ENCODE measurements at places on chromosomes 2 and 18.
A peak's percentile ranks its signal among the peaks of the same experiment; 100 is the strongest.

DNA sequence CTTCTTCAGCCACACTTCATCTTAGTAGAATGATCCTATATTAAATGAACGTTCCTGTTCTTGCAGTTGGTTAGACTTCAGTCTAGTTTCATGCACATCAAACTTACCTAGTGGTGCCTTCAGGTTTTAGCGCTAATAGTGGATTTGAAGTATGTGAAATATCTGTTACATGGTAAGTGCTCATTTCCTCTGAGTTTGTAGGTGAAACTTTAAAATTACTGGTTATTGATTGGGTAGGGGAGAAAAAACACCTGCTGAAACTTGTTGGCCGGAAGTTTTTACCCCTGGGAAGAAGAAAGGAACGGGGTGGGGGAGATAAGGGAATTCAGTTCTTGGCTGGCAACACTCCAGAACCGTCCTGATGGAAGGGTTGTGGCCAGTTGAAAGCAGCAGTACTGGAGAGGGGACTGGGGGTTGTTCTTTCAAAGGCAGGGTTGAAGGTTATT lies 112.8 kb downstream of the SPTBN1 start:
- no peak for DNase-seq

- DNase-seq = no peak
These were observed 11.2 kb downstream of the STK25 start for GRCh38 chr2:241496904-241497877.

DNA sequence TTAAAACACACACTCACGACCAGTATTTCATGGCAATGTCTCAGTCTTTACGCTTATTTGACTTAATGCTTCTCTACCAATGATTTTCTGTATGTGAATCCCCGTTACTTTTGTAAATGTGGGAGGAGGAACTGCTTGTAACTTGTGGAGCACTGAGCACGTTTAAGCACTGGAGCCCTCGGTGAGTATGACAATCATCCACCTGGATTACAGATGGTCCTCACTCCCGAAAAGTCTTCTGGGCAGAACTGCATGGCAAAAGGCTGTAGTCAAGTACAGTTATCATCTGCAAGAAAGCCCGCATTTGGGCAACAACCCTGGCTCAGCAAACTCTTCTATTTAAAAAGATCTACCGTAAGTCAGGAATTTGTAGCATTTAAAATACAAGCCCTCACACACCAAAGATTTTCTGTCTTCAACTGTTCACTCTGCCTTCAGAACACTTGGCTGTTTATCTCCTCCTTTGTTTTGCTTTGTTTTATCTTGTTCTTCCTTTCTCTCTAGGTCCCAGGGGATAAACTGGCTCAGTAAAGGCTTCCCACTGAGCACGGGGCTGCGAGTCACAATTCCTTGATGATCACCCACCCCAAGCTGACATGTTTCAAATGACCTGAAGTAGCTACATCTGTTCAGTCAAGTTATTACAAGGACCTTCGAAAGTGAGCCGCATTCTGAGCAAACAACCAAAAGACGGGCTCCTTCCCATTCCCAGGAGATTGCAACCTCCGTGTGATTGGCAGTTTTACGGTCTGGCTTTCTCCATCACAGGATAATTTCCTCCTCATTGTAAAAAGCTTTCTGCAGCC lies 102.2 kb downstream of the DLGAP1 start:
- DNase-seq = no peak

GRCh38 chr18:50726960-50727589 lies 92.7 kb downstream of the MRO start:
- no peak for DNase-seq

DNA sequence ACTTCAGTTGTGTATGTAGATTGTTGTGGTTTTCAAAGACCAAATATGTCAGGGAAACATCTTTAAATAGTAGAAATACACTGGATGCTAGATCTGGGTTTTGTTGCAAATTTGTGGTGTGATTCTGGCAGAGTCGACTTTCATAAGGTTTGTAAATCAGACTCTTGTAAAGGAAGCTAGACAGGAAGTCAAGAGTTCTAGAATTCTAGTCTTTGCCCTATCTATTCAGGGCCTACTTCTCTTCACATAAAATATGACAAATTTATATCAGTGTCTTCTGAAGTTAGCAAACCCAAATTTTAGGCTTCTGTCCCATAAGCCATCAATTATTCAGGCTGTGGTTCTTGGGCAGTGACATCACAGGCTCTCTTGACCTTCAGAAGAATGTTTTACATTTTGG lies 1579.2 kb upstream of the PIK3C3 start:
- DNase-seq = no peak

GRCh38 chr2:65435625-65436168 lies 3.3 kb upstream of the SPRED2 start:
- DNase-seq = peak; percentile 20

Measured in stimulated activated CD8-positive, alpha-beta memory T cell treated with anti-CD3 and anti-CD28 coated beads, Interleukin-15, amount 100 ng/mL, for 24 hours (primary cell).